Stimulated activated CD8-positive, alpha-beta memory T cell treated with anti-CD3 and anti-CD28 coated beads, Interleukin-2, amount 100 ng/mL, for 48 hours (primary cell): ENCODE measurements at places on chromosomes 2 and 18.

- DNase-seq = no peak
Observed at GRCh38 chr2:212414767-212415211, 123.8 kb downstream of the ERBB4 start.

DNA sequence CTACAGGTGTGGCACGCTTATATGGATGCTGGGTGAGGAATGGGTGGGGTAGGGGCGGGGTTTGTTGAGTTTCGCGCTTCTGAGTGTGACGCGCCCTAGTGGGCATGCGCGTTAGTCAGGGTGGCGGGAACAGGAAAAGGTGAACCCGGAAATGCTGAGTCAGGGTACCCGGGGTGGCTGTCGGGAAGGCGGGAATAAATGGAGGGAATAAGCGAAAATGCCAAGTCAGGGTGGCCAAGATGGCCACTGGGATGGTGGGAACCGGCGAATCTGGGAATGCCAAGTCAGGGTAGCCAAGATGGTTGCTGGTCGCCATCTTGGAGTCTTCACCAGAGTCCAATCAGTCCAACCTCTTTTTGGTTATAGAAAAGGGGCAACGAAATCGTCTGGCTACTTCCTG, 585.0 kb downstream of the SUCLG1 start:
- no peak for DNase-seq

DNA sequence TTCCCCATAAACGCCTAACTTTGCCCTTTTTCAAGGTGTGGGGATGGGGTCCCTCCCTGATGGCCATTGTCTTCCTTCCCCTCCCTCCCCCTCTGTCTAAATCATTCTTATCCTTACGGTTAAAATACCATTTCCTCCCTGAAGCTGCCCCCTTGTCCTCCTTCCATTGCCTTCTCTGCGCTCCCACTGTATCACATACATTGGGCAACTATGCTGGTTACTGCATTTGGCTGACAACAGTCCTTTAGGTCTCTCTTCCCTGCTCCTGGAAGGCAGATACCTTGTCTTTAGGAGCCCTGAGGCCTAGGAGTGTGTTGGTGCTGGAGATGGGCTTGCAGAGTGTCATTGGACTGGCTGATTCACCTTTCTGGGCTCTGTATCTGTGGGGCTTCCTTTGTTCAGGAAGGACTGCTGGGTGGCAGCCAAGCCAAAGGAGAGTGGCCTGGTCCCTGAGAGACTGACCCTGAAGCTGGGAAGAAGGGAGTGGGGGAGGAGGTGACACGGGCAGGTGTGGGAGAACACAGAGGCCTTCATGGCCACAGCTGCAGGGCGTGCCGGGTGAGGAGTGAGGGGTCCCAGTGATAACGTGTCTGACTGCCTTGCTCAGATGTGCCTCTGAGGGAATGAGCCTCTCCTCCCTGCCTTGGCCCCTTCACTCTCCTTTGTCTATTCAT, 2.2 kb downstream of the WNT6 start:
- DNase-seq = no peak

- no peak for DNase-seq
Observed at GRCh38 chr2:172323256-172323655, 104.1 kb upstream of the ITGA6 start.

GRCh38 chr2:56089931-56090330, 93.9 kb upstream of the CCDC85A start:
- DNase-seq = no peak

DNA sequence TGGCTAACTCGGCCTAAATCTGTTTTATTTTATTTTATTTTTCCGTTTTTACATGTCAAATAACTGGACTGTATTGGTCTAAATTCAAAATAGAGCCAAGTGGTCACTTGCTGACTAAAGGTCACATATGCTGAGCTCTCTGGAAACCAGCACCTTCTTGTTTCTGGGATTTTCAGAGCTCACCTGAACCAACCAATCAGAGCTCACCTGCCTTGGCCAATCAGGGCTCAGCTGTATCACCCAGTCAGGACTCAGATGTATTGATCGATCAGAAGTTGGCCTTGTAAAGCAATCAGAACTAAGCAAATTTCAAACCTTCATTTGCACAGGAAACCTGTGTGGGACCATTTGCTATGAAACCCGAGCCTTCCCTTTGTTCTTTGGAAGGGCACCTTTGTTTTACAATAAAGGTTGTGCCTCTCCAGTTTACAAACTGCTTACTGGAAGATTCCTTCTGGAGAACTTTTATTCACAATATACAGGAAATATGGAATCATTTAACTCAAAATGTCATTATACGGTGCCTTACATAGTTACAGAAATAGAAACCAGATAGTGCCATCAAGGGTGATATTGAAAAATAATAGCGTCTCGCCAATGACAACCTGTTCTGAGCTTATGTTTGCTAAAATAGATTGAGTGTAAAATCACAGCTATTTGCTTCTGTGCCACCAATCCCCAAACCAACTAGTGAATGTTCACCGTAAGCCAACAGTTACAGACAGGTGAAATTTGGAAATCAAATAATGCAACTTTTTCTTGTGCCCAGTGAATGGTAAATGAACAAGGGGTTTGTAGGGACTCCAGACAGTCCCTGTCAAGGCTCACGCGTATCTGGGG, 17.3 kb upstream of the PSD4 start:
- DNase-seq = no peak

- no peak for DNase-seq
Observed at GRCh38 chr2:220104871-220105351, 477.5 kb downstream of the SLC4A3 start.

- DNase-seq = no peak
Observed at GRCh38 chr2:18483896-18484295, 76.6 kb downstream of the RDH14 start.

DNA sequence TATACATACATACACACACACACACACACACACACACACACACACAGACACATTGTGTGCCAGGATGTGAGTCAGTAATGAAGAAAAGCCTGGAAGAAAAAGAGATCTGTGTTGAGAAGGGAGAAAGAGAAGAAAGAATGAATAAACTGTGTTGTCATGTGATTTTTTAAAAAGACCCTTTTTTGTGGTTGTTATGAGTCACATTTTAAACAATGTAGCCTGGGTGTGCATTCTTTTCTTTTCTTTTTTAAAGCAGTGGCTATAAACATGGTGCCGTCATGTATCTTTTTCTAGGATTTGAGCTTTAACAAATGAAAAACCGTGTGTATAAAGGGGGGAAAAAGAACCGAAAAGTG, 87.2 kb downstream of the NRP2 start:
- DNase-seq = no peak

- DNase-seq = no peak
Observed at GRCh38 chr2:159185401-159186130, 100.9 kb downstream of the WDSUB1 start.

- DNase-seq = no peak
Observed at GRCh38 chr18:33717339-33717738, 139.3 kb downstream of the ASXL3 start.

- no peak for DNase-seq
Observed at GRCh38 chr2:215727507-215728503, 285.5 kb downstream of the MREG start.

DNA sequence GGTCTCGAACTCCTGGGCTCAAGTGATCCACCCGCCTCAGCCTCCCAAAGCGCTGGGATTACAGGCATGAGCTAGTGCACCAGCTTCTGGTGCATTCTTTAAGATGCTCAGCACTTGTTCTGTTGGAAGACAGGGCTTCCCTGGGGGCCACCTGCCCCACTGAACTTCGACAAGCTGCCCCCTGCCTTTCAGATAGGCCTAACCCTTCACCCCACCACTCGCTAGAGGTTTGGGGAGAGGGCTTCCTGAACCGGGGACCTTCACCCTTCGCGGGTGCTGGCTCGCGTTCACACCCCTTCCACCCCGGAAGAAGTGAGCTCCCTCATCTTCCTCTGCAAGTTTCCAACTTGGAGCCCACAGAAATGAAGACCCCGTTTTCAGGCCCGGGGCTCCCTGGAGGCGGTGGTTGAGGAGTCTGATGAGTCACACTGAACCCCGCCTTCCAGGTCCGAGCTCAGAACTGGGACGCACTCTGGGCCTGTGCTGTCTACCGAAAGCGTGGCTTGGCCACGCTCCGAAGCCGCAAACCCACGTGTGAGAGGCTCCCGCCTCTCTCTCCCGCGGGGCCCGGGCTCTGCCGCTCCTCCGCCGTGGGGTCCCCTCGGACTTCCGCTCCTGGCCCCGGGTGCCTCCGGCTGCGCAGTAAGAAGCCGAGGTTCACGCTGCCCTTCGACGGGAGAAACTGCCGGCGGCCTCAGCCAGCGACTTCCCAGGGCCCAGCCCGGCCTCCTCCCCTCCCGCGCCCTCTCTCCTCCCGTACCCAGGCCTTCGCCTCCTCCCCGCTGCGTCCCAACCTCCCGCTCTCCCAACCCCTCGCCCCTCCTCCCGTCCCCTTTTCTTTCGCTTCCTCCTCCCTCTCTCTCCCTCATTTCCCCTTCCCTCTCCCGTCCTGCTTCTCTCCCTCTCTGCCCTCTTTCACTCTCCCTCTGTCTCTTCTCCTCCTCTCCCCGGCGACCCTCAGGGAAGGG, 47.5 kb upstream of the SP3 start:
- peak; percentile 14 for DNase-seq

GRCh38 chr18:63253014-63253413, 66.6 kb downstream of the BCL2 start:
- DNase-seq = no peak

DNA sequence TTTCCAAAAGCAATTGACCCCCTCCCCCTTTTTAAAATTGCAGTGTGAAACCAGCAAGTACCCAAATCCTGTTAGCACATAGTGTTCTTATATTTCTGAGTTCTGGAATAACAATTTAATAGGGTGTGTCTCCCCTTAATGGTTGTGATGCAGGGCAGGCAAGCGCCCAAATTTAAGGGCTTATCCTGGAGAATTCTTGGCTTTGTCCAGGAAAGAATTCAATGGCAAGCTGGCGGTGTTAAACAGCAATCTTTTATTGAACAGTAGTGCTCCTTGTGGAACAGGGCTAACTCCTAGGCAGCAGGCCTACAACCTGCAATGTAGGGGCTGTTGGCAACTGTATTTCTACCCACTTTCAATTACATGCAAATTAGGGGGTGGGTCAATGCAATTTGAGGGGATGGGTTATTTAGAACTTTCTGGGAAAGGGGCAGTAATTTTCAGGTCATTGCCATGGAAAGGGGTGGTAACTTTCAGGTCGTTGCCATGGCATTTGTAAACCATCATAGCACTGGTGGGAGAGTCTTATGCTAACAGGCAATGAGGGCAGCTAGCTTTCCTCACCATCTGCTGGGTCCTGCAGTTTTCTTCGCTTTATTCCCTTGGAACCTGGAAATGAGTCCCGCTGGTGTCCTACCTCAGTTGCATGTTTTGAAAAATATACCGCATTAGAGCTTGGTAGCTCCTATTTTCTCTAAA, 149.0 kb upstream of the KCTD1 start:
- DNase-seq = no peak

DNA sequence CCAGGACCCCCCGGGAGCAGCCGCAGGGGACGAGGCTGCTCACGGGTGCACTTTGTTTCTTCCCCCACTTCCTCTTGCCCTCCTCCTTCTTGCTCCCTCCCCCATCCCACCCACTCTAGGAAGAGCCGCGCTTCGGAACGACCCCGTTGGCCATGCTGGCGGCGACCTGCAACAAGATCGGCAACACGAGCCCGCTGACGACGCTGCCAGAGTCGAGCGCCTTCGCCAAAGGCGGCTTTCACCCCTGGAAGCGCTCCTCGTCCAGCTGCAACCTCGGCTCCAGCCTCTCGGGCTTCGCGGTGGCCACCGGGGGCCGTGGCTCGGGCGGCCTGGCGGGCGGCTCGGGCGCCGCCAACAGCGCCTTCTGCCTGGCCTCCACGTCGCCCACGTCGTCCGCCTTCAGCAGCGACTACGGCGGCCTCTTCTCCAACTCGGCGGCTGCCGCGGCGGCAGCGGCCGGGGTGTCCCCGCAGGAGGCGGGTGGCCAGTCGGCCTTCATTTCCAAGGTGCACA, 1.3 kb downstream of the SP9 start:
- no peak for DNase-seq

- DNase-seq = no peak
Observed at GRCh38 chr18:24459772-24460171, 665 bp upstream of the HRH4 start.

- no peak for DNase-seq
Observed at GRCh38 chr18:45251236-45251635, 364.0 kb upstream of the SLC14A2 start.

- DNase-seq = no peak
Observed at GRCh38 chr2:86744152-86744551, 24.1 kb downstream of the RMND5A start.

DNA sequence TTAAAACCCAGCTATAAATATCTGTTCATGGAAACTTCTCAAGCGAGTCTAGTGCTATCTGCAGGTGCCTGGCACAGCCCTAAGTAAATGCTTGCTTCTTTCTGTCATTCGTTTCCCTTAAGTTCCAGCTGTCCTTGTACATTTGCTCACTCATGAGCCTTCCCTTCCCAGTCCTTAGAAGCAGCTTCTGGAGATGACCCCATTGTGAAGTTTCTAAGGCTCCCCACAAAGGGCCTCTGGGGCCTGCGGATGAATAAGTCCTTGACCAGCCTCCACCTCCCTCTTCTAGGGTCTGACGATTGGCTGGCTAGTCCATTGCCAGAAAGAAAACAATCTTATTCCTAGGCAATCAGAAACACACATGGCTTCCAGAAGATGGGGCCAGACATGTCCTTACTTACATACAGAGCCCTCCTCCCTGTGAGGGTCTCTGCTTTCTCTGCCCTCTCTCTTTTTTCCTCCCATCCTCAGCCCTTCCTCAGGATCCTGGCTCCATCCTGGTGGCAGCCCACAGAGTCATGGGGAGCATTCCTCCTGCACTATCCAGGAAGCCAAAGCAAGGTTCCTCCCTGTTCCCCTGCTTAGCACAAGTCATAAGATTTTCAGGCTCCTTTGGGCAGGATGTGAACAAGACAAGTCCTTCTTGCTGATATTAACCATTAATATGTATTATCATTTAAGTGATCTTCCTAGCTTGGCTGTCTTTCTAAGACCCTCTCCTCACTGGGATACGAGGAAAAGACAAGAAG, 87.3 kb downstream of the TNFRSF11A start:
- no peak for DNase-seq

- DNase-seq = no peak
Observed at GRCh38 chr2:45119038-45119437, 109.8 kb upstream of the SIX2 start.

DNA sequence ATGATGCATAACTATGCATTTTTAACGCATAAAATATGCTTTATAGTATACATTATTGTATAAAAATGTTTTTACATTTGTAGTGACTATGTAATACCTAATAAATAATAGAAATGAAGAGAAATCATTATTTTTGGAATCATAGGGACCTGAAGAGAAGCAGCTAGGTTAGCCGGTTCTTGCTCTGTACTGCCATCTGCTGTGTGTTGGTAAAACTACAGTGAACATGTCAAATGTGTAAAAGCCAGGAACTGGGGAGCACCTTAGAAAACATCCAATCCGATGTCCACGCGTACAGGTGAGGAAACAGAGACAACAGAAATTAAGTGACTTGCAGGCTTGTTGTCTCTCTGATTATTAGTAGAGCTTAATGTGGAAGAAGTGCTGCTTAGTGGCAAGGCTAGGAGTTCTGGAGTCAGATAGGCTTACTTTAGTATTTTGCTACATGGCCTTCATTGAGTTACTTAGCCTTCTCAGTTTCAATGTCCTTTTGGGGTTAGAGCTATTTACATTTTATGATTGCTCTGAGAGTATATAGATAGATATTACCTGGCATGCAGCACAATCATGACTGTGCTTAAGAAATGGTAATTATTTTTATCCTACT, 386.5 kb downstream of the DLGAP1 start:
- DNase-seq = no peak

- DNase-seq = no peak
Observed at GRCh38 chr2:165898381-165898780, 55.2 kb downstream of the TTC21B start.

GRCh38 chr2:17536416-17536815, 4.1 kb upstream of the VSNL1 start:
- DNase-seq = no peak

GRCh38 chr2:15968280-15969178, 28.2 kb downstream of the MYCN start:
- no peak for DNase-seq
